Sciatic nerve (tissue), 2 donors: ENCODE measurements at places on chromosomes 16 and 17.

GRCh38 chr16:30032083-30032819, 1.2 kb upstream of the TLCD3B start:
- no peak for DNase-seq

- no peak for DNase-seq
Observed at GRCh38 chr16:48949636-48950035, 332.0 kb downstream of the CBLN1 start.

DNA sequence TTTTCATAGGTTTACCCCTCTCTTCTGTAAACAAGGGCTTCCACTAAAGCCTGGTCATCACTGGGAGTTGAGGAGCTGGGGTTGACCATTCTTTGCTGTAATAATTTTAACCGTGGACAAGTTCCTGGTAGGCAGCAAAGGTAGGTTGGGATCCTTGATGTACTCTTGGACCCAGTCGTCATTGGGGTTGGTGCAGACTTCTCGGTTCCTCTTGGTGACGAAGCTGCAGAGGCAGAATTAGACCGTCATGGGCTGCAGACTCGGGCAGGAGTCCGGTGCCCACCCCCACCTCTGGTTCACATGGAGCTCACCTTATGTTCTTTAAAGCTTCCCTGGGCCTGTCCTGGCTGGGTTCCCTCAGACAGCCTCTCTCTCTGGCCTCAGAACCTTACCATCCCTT, 3.8 kb downstream of the CCL16 start:
- no peak for DNase-seq

DNA sequence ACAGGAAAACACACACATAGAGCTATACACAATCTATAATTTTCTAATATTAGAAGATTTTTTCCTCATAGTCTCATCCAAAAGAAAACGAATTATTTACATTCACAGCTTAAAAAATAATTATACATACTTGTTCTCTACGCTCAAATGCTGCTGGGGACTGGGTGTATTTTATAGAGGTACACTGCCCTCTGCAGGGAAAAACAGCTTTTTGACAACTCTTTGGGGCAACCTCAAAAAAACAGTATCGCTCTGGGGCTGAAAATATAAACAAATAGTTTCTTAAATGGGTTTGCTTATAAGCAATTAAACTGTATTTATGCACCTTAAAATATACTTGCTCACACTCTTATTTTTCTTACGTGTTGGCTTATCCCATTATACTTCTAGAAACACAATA, 261.8 kb upstream of the PSMD7 start:
- no peak for DNase-seq

DNA sequence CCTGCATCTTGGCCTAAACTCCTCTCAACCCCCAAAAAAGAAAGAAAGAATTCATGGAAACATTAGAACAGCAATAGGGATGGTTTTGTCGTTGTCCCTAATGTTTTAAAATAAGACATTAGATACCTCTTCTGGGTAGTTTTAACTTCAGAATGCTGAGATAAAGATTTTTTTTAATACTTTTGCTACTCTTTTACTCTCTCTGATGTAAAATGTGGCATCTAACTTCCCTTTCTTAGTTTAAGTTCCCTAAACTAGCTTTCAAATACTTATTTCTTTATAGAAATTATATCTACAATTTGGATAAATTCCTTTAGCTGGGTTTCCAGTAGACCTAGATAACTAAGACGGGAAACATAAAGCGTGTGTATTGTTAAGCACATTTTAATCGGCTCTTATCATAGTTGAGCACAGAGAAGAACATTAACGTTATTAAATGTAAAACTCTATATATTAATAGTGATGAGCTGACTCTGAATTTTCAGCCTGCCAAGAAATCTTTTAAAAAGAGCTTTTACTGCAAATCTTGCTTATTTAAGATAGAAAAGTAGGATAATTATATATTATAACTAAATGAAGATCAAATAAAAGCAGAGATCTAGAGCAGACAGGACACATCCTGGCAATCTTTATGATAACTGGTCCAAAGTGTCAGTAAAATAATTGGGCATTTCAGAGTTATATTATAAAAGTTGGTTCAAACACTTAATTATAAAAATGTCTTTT, 183.2 kb downstream of the CYB561 start:
- no peak for DNase-seq

DNA sequence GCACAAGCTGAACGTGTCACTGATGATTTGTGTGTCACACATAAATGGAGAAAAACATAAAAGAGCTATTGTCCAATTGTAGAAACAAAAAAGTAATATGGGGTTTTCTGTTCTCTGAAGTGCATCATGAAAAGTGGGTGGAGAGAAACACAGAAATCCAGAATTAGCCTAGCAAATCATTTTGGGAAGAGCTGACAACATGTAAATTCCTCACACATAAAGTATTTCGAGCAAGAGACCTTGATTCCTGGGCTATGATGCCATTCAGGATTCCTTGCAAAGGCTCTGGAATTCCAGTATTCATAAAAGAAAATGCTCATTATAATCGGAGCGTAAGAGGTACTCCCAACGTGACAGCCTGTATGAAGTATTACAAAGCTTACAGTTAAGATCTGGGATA, 1.1 kb downstream of the DCUN1D3 start:
- DNase-seq, result no peak

- no peak for DNase-seq
Observed at GRCh38 chr17:5846001-5846400, 224.2 kb upstream of the WSCD1 start.

- no peak for DNase-seq
Observed at GRCh38 chr16:87733190-87733589, 32.6 kb downstream of the KLHDC4 start.

DNA sequence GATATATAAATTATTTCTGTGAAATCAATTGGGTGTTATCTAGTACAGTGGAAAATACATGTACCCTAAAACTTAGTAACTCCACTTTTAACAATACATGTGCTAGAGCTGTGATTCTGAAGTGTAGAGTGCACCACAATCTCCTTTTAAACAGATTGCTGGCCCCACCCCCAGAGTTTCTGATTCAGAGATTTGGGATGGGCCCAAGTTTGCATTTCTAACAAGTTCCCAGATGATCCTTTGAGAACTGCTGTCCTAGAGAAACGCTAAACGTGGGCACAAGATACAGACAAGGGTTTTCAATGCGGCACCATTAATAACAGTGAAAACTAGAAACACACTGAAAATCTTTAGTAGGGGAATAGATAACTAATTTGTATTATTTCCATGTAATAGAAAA, 49.2 kb downstream of the NXPH3 start:
- no peak for DNase-seq

DNA sequence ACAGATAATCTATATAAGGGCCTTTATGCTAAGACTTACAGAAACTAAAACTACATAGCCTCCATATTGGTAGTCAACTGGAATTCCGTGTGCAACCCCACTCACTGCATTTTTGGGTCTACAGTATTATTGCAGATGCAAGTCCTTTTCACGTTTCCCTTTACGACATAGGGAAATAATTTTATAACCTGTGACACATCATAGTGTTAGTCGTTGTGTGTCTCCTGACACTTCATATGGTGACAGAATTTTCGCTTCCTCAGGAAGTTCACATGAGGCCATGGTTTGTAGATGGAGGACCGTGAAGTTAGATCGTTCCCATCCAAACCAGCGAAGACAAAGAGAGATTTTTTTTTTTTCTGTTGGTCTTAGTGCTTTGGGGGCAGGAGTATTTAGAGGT, 15.7 kb upstream of the MRC2 start:
- DNase-seq, result no peak

DNA sequence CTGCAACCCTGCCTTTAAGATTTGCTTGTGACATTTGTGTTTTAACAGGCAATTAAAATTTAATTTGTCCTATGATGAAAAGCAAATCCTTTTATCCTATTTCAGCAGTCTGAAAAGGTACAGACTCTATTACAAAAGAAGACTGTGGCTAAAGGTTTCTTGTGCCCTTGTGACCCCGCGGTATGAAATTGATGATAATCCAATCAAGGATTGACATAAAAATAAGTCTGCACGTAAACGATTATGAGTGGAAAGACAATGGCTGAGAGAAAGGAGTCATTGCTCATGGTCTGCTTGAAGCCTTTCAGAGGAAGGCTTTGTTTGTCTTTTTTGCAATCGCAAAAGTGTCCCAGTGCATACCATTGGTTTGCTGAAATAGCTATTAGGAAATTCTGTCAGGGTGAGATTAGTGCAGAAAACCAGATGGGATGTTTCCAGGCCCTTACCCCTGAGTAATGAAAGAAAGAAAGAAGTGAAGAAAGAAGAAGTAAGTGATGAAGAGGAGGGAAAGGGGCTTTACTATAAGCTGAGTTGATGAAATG, 867.8 kb upstream of the CDH8 start:
- no peak for DNase-seq

GRCh38 chr16:85145734-85146531, 33.7 kb upstream of the CIBAR2 start:
- DNase-seq, result no peak

DNA sequence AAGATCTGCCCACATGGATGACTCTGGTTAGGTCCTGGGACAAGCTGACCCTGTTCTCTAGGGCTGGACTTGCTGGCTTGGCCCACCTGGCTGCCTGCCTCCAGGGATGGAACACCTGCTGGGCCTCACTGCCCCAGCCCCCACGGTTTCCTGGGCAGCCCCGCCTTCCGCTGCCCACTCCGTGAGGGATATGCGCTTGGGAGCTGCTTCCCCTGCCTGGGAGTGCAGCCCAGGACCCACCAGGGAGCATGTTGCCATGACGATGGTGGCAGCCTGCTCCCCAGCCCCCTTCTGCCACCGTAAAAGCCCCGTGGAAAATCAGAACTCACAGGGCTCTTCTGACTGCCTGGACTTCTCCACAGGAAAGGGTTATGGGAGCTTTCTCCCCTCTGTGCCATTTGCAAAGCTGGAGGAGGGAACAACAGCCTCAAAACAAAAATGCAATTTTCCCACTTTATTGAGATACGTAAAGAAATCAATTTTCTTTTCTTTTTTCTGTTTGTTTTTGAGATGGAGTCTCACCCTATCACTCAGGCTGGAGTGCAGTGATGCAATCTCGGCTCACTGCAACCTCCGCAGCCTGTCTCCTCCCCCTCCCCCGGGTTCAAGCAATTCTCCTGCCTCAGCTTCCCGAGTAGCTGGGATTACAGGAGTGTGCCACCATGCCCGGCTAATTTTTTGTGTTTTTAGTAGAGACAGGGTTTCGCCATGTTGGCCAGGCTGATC, 18.0 kb upstream of the GAS7 start:
- DNase-seq, result no peak

GRCh38 chr16:19288872-19289799, 3.6 kb downstream of the CLEC19A start:
- DNase-seq, result no peak

- no peak for DNase-seq
Observed at GRCh38 chr17:80285237-80285920, 24.7 kb downstream of the RNF213 start.

GRCh38 chr17:14871921-14872320, 393.2 kb downstream of the PMP22 start:
- no peak for DNase-seq

- DNase-seq, result no peak
Observed at GRCh38 chr16:54546521-54546920, 259.9 kb upstream of the IRX3 start.

- DNase-seq, result peak; percentile 85
Observed at GRCh38 chr17:57954397-57955182, 622 bp downstream of the CUEDC1 start.
